Stimulated activated CD4-positive, alpha-beta T cell treated with anti-CD3 and anti-CD28 coated beads, Interleukin-12 subunit alpha, Interleukin-12 subunit beta, amount 100 ng/mL, for 24 hours (primary cell): ENCODE measurements at places on chromosomes 3 and 15.

DNA sequence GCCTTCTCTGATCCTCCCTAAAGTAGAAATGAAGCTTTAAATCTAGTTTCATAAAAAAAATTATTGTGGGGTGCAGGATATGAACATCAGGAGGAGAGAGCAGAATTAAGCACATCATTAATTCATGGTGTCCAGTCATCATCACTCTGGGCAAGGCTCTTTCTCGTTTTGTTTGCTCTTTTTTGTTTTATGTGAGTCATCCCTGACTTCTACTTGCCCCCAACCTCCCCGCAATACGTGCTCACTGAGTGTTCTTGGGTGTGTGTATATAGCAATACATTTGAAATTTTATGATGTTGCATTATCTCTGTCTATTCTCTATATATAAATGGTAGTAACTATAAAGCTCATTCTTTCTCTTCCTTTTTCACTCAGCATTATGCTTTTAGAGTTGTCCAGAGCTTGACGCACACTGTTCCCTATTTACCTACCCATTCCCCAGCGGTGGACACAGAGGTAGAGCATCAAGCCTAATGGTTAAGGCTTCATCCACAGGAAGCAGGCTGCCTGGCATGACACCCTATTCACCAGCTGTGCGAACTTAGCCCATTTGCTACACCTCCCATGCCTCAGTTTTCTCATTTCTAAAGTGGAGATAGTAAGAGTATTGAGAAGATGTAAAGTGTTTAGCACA lies 72.3 kb downstream of the CD200R1L start:
- no peak for DNase-seq

- no peak for DNase-seq
Observed at GRCh38 chr15:76146812-76147211, 87.0 kb downstream of the TMEM266 start.

DNA sequence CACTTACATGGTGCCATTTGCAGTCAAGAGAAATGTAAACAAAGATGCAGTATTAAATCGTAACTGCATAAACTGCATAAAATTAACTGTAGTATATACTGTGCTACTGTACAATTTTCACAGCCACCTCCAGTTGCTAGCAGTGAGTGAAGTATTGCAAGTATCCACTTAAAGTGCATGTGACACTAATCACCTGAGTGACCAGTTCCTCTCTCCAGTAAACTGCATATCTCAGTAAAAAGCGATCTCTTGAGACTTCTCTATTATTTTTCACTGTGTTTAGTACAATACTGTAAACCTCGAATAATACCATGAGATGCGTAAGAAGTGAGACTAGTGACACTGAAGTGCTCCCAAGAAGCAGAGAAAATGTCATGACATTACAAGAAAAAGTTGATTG lies 111.7 kb upstream of the PLXND1 start:
- DNase-seq = no peak

- no peak for DNase-seq
Observed at GRCh38 chr3:52286777-52287110, 884 bp upstream of the GLYCTK start.

DNA sequence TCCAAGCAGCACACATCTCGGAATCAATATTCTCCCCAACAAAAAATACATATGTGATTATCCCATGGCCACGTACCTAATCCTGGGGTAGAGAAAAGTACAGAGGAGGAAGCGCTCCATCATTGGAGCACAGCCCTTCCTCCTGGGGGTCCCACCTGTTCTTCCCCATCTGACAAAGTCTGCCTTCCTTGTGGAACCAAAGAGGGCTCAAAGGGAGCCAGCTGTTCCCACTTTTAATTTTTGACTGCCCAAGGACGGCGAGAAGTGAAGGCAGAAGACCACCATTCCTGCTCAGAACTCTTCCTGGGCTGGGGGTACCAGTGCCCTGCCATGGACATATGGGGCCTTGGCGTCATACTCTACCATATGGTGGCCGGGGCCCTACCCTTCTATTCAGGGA lies 14.1 kb upstream of the FANCD2 start:
- DNase-seq = no peak

DNA sequence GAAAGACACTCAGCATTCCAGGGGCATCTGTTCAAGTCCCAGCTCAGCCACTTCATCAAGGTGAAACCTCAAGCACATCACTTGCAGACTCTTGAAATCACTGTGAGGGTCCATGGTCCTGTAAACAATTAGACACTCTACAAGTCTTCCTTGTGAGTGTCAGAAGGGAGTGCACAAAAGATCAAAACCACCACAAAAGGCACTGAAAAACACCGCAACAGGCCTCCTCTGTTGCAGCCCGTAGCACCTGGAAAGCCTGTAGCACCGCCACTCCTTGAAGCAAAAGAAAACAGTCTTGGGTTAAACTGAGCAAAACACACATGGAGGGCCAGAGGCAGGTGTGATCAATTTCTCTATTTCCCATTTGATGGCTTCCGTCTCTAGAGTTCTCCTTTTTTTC lies 63.8 kb upstream of the SNRK start:
- DNase-seq = no peak

- DNase-seq = no peak
Observed at GRCh38 chr3:162072656-162073164, 576.1 kb downstream of the OTOL1 start.

- no peak for DNase-seq
Observed at GRCh38 chr3:123352134-123352554, 96.7 kb downstream of the ADCY5 start.

- DNase-seq = no peak
Observed at GRCh38 chr15:78761891-78762385, 49.3 kb downstream of the ADAMTS7 start.

DNA sequence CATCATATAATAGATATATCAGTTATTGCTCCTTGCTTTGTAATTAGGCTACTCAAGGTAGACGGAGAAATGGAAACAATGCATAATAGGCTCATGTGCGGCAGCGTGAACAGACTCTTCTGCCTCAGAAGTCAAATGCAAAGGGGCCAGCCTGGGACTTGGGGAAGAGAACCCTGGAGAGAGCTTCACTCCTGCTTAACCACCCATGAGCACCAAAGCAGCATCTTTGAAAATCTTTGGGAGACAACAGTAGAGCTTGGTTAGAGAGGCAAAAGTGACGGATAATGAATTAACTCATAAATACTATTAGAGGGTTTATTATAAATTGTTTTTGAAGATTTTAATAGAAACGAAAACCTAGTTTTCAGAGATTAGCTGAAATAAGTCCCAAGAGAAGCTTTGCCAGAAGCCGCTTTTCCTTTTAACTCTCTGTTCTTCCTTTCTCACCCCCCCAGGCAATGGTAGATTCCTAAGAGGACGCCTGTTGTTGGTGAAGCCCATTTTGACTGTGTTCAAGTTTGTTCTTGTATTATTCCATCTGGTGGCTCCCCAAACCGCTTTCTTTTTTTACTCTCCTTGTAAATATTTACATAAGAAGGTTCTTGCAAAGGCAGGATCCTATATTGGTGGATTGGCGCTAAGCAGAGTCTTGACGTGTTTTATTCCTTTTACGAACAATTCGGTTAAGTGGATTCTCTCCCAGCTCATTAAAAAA lies 196.0 kb upstream of the TPRG1 start:
- no peak for DNase-seq

GRCh38 chr3:13391308-13391707 lies 28.8 kb downstream of the NUP210 start:
- no peak for DNase-seq

DNA sequence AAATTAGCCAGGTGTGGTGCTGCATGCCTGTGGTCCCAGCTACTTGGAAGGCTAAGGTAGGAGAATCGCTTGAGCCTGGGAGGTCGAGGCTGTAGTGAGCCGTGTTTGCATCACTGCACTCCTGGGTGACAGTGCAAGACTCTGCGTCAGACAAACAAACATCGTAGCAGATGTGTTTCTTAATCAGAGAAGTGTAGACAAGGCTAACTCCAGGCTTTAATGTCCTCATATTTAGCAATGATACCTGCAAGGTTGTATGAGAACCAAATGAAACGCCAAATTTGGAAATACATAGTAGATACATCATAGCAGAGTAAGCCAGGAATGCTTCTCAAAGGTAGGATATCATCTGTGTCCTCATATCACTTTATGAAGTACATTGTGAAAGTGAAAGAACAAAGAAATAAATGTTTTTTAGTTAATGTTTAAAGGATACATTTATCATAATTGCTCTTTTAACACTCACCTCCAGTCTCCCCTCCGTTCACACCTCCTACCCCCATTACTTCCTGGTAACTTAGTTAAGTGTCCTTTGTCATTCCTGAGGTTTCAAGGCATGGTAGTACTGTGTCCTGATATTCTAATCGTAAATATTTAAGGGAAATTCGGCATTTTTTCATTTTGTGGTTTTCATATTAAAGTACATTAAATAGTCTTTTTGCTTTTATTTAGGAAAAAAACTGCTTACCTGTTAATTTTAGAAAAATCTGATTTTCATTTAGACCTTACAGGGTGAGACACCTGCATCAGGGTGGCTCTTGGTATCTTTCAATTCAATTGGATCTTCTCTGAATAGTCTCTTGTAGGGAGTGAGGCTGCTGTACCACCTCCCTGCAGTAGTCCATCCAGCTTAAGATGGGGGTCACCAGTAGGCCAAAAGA lies 96.1 kb downstream of the OPA1 start:
- DNase-seq = no peak

DNA sequence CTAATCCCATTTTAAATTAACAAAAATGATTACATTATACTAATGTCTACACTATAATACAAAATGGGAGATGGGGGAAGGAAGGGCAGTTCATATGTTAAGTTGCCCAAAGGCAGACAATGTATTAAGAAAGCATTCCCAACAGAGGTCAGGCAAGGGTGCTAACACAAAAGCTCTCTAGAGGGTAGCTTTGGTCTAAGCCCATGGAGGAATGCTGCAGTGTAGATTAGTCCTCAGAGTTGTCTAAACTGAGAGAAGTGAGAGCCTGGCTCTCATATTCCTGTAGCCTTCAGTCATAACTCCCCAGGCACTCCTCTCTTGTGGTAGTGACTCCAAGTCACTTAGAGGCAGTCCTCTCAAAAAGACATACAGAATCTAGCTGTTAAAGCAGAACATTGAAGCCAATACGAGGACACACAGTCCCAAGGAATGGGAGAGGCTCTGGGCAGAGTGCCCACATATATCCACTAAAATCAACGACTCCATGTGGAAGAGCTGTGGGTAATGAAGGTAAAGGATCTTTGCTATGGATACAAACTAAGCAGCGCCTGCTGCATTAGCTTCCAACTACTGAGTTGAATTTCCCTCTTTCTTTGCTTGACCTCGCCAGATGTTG lies 14.5 kb downstream of the NEK10 start:
- DNase-seq = no peak

- DNase-seq = no peak
Observed at GRCh38 chr3:6803619-6804018, 57.3 kb upstream of the GRM7 start.

DNA sequence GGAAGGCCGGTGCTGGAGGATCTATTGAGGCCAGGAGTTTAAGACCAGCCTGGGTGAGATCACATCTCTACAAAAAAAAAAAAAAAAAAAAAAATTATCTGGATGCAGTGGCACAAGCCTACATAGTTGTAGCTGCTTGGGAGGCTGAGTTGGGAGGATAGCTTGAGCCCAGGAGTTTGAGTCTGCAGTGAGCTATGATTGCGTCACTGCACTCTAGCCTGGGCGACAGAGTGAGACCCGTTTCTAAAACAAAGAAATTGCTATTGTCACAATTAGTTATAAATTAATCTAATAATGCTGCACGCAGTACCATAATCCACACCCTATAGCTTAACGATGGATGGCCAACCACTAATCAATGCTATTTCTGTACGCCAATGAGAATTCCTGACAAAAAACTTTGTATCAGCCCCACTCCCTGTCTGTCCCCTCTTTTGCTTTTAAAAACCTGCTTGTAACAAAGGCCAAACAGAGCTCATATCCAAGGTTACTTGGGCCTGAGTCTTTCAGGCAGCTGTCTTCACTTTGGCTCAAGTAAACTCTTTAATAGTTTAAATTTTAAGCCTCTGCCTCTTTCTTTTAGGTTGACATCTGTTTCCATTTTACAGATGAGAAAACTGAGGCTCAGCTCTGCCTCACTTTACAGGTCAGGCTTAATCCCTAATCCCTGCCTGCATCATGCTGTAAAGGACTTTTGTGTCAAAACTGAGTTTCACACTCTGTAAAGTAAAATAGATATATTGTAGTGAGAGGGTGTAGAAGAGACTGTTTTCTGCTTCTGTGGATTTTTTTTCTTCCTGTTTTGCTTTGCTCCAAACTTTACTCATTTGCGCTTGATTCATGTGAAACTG lies 10.9 kb downstream of the FLNB start:
- no peak for DNase-seq
